ENCODE measurements at places on chromosomes 2 and 18. TPM values are rescaled to one million over a fixed set of nuclear protein-coding genes. Genes with fewer than 3 reads are reported as not detected.

The GPR39 gene
- total RNA-seq, result not detected

- no peaks in the 10 kb centered on the region for H3K27me3 ChIP-seq
- H3K36me3 ChIP-seq, result peaks cover 8% of the 10 kb centered on the region
- H3K4me3 ChIP-seq, result peak overlapping the region; percentile 99
Measured at GRCh38 chr2:65228263-65228750, 676 bp downstream of the ACTR2 start.

DNA sequence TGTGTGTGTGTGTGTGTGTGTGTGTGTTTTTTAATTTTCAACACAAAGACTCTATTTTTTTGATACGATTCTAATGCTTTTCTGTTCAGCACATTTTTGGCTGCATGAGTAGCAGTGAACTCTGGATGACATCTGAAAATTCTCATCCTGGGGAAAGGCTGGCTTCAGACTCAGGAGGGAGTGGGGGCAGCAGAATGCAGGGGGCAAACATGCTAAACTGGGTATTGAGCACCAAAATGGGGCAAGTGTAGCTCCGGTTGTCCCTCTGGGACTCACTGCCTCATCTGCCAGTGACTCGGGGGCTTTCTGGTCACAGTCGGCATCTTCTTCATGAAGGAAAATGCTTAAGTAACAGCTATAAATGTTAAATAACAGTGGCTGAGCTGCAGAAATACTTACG, 116.8 kb upstream of the PID1 start:
- DNase-seq, result no peak
- no peaks in the 10 kb centered on the region for H3K27me3 ChIP-seq
- H3K4me1 ChIP-seq, result no peaks in the 10 kb centered on the region
- no peak overlapping the region for H3K4me3 ChIP-seq

DNA sequence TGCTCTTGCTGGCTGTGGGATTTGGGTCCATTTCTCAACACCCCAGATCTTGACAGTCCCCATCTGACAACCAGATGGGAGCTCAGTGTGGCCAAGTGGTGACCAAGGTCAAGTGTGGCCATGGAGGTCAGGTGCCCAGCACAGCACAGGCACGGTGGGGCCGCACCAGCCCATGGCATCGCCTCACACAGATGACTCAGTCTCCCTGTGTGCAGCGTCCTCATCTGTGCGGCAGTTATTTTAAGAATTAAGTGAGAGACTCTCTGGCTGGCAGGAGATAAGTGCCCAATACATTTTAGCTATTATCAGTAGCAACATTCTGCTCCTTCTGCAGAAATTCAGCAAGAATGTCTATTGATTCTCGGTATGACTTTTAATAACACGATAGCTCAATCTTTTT, 167.2 kb downstream of the DDX1 start:
- DNase-seq, result no peak
- H3K27me3 ChIP-seq, result no peaks in the 10 kb centered on the region
- no peak overlapping the region for H3K4me3 ChIP-seq

DNA sequence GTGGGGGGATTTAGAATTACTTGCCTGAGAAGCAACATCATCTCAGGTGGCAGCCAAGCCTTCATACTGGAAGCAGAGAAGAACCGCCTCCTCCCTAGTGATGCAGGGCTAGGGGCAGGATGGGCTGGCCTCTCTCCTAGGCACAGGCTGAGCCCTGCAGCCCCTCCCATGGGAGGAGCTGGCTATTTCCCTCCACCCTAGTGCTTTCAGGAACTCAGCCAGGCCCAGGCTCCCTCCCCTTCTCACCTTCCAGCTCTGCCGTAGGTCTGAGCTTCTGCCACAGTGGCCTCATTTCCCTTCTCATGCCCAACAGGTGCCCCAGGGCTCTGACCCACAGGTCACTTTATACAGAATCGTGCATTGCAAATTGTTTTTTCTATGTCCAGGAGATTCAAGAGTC, 31.0 kb downstream of the CENPA start:
- H3K27me3 ChIP-seq, result no peaks in the 10 kb centered on the region
- H3K4me1 ChIP-seq, result peaks cover 8% of the 10 kb centered on the region
- no peak overlapping the region for H3K27ac ChIP-seq
- no peak for DNase-seq

Data from naive thymus-derived CD4-positive, alpha-beta T cell (primary cell).